ENCODE measurements at places on chromosomes 6 and 20.

DNA sequence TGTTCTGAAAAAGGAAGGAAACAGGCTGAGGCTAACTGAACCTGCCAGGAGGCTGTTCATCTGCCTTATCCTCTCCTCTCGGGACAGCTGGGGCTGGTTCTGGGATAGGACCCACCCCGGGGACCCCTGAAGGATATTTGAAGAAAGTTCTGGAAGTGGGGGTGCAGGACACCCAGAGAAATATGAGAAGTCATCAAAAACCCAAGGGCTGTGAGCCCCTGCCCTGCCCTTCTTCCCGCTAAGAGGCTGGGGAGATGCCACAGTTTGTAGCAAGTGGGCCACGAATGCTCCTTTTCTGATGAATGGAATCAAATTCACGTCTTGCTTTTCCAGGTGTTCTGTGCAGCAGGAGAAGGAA lies 37.9 kb downstream of the TMEM242 start:
- DNase-seq, result no peak

- DNase-seq, result no peak
Measured at GRCh38 chr20:52031563-52032303, 159.8 kb downstream of the ZFP64 start.

- DNase-seq, result no peak
Measured at GRCh38 chr6:14047151-14047740, 70.3 kb upstream of the CD83 start.

GRCh38 chr6:53758496-53758895 lies 36.3 kb upstream of the LRRC1 start:
- DNase-seq, result no peak

DNA sequence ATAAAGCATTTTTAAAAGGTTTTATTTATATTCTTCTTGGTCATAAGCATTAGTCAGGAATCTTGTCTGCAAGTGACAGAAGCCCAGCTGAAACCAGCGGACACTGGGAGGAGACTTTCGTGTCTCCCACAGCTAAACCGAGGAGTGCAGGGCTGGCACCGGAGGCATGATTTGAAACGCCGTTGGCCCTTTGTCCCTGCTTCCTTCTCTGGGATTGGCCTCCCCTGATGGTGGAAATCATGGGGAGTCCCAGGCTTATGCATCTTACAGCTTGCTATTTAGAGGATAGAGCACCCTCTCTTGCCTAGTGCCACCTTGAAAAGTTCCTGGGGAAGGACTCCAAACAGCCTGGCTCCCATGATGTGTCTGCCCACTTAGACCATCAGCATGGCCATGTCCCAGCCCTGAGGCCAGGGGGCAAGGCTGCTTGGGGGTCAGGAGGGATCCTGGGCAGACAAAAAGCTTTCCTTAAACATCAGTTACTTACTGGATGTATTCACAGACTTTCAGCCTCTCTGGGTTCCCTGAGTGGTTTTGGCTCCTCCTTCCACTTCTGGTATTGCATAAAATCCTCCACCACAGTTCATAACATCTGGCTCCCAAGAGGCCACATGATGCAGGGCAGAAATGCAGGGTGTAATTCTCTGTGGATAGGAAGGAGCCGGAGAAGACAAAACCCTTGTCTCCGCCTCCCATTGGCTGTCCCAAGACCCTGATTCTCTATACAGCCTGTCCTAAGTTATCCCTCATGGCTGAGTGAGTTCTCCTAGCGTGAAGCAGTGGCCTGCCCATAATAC lies 49.3 kb upstream of the INSM1 start:
- no peak for DNase-seq

- DNase-seq, result no peak
Measured at GRCh38 chr6:106027758-106028157, 58.4 kb upstream of the PRDM1 start.

- DNase-seq, result no peak
Measured at GRCh38 chr20:25323496-25324246, 67.0 kb downstream of the ABHD12 start.

- no peak for DNase-seq
Measured at GRCh38 chr6:112482373-112482772, 135.2 kb downstream of the RFPL4B start.

DNA sequence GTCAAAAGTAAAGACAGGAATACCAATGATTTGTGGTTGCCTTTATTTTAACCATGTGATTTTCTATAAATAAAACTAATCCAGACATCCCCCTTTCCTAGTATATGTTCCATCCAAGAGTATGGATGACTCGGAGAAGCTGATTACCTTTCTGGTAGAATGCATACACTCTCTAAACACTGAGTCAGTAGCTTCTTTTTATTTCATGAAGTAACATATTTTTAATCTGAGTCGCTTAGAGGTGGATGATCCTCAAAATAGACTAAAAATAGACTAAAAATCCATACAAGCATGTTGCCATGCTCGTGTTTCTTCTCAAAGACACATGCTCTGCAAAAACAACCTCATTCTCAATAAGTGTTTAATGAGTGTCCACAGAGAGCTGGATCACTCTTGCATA lies 263.7 kb downstream of the COL12A1 start:
- DNase-seq, result no peak

GRCh38 chr6:164404812-164405488 lies 904.5 kb downstream of the C6orf118 start:
- DNase-seq, result no peak

- no peak for DNase-seq
Measured at GRCh38 chr20:2907519-2907918, 34.2 kb downstream of the PTPRA start.

DNA sequence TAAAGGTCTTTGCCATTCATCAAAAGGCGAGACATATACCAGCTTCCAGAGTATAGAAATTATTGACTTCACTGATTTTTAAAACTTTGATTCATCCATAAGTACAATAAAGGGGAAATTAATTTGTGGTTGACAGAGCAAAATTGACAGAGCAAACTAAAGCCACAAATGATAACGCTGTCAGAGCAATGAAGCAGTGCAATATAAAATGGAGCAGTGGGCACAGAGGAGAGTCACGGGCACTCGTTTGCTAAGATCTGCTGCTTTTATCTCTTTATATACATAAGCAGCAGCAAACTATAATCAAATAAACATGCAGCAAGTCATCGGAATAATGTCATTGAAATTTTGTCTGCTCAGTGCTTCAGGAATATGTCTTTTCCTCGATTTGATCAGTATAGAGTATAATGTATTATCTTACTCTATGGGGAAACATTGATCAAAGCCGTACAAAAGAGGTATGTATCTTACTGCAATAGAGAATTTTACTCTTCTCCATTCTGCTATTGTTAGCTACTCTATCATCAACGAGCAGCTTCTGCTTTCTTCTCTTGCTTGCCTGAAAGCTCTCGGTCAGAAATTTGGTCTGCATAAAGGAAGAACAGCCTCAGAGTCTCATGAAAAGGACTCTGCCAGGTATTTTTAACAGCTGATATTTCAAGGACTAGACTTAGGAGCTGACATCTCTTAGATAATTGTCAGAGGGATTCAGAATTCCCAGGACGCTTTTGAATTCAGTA lies 546.0 kb upstream of the ARID1B start:
- no peak for DNase-seq

DNA sequence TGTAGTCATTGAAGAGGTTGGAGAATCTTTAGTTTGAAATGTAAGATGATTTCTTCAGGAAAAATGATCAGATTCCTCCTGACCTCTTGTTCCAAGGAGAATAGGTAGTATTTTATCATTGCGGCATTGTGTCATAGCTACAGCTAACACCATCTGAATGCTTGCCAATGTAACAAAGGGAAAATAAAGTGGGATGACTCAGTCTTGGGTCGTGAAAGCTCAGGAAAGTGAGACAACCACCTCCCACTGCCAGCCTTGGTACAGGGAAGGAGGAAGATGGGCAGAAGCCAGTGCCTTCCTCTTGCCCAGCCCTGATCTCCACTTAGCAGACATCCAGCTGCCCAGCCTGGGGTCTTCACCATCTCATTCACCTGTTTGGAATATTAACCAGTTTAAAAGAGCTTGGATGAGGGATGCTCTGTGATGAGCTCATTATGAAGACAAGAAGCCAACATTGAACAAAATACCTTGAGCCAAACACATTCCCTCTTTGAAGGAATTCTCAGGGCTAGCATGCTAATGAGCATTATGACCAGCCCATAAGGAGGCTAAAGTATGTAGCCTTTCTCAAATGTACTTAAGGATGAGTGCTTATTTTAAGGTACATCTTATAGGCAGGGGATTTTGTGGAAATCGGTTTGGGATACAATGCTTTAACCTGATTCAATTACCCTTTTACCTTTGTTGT lies 40.0 kb upstream of the APCDD1L start:
- DNase-seq, result no peak

DNA sequence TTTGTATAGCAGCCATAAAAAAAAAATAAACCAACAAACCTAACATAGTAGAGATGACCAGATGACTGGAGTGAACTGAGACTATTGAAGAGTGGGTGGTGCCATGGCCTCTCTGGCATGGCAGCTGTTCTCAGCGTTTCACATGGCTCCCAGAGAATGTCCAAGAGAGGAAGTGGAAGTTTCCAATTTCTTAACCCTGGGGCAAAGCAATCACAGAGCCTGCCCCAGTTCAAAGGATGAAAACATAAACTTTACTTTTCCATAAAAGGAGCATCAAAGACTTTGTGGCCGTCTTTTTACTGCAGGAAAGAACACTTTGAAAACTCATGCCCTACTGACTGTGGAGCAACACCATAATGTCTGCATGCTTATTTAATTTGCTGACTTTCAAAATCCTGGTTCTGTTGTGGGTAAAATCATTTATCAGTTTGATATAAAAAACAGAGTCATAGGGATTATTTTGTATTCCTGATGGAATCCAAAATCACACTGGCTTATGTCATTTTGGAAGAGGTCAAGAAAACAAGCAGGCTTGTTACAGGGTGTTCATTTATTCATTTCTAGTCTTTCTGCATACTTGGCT lies 165.4 kb downstream of the SLC35B3 start:
- DNase-seq, result no peak

DNA sequence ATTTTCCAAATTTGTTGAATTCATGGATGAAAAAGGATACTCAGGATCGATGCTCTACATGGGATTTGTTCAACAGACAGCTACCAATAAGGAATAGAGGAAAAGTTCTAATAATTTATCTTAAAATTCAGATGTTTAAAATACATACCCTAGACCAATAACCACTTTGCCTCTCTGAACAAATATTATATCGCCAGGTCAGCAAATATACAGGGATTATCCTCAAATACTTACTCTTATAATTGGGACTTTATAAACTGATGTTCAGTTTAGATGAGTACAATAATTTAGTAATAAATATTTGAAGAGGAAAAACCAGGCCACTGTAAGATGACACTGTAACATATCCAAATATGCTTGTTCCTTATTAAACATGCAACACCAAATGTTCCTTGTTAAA lies 268.7 kb downstream of the DOK5 start:
- DNase-seq, result no peak

DNA sequence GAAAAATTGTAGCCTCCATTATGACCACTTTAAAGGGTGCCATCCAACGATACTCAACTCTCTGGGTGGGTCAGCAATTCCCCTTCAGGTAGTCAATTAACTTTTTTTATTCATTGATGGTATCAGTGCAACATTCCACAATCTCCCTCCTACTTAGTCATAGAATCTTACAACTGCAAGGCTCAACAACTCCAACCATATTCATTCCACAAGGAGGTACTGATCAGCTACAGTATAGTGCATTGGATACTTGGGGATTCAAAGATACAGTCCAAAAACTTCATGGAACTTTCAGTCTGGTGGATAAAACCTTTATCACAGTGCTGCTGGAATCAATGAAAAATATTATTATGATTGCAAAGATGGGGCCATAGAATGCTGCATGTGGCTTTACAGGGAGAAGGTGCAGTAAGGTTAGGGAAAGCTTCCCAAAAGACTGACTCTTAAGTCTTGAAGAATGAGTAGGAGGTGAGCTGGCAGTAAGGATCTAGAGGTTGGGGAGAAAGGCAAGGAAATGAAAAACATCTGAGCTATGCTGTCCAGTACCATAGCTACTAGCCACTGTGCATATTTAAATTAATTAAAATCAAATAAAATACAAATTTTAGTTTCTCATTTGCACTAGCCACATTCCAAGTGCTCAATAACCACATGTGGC lies 314.7 kb upstream of the PRDM1 start:
- no peak for DNase-seq

GRCh38 chr20:6744180-6744579 lies 23.3 kb upstream of the BMP2 start:
- DNase-seq, result no peak

DNA sequence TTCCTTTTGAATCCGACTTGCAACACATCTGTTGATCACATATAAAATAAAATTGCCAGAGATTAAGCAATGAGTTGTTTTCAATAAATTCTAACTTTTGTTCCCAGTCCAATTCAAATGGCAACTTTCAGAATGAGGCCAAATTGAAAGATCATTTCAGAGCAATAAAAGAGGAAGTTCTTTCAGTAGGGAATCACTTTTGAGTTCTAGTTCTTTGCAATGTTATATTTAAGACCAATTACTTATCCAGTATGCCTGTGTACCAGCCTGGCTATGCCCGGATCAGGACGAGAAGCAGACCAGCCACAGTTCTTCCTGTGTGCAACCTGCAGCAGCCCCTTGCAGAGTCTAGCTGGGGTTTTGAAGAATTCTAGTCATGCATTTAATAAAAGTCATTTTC lies 232.5 kb downstream of the BTBD9 start:
- DNase-seq, result no peak

GRCh38 chr20:38094373-38094891 lies 60.9 kb downstream of the RPRD1B start:
- no peak for DNase-seq

GRCh38 chr20:39986173-39986904 lies 702.7 kb downstream of the MAFB start:
- no peak for DNase-seq

GRCh38 chr20:63074631-63075030 lies 67.9 kb upstream of the BHLHE23 start:
- no peak for DNase-seq

GRCh38 chr20:8242066-8242465 lies 110.0 kb downstream of the PLCB1 start:
- DNase-seq, result no peak

Data from stimulated activated CD4-positive, alpha-beta T cell treated with anti-CD3 and anti-CD28 coated beads, TNF-alpha, amount 100 ng/mL, for 1 hour (primary cell).